ENCODE measurements at places on chromosomes 7 and 10. TPM values are rescaled to one million over a fixed set of nuclear protein-coding genes. Genes with fewer than 3 reads are reported as not detected.
A peak's percentile ranks its signal among the peaks of the same experiment; 100 is the strongest.

Gene ITPRID1
- total RNA-seq: 0.95 TPM

Gene SLC13A1
- not detected for total RNA-seq

Gene GHRHR
- not detected for total RNA-seq

Gene MLXIPL
- 3.0 TPM for total RNA-seq

Gene SPDYE3
- total RNA-seq: not detected

Gene MMS19
- 46.5 TPM for total RNA-seq

GRCh38 chr7:139361523-139361922 lies 1.8 kb downstream of the LUC7L2 start:
- H3K4me1 ChIP-seq: peaks cover 22% of the 10 kb centered on the region
- H3K4me3 ChIP-seq: peak overlapping the region; percentile 91
- H3K27me3 ChIP-seq: no peaks in the 10 kb centered on the region

DNA sequence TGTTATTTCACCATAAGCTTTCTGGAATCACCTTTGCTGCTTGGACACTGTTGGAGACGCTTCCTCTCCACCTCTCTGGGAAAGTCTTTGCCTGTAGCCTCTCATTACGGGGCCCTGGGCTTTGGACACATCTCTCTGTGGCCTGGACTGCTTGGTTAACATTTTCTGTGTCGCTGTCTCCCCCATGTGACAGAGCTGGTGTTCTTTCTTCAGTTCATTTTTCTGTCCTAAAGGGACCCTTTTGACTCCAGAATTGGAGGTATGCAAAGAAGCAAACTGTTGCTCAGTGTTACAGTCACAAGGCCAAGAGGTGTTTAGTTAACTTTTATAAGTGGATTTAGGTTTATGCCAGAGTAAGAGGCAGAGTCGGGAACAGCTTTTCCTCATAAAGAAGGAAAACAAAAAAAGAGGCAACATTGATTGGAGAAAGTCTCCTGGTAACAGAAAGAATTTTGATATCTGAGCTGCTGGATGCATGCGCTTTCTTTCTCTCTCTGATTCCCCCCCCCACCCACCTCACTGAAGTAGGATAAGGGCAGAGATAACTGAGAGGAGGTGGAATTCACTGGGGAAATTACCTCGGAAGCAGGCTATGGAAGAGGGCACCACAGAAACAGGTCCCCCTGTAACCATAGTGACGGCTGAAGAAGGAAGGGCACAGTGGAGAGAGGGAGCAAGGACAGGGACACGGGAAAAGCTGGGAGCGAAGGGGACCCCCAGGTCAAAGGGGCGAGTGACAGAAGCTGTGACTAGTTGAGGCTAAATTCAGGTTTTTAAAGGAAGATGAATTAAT lies 57.8 kb downstream of the LGI1 start:
- peaks cover 71% of the 10 kb centered on the region for H3K27me3 ChIP-seq
- H3K4me1 ChIP-seq: peaks cover 13% of the 10 kb centered on the region
- H3K4me3 ChIP-seq: no peak overlapping the region
- DNase-seq: no peak
- H3K27ac ChIP-seq: no peak overlapping the region

DNA sequence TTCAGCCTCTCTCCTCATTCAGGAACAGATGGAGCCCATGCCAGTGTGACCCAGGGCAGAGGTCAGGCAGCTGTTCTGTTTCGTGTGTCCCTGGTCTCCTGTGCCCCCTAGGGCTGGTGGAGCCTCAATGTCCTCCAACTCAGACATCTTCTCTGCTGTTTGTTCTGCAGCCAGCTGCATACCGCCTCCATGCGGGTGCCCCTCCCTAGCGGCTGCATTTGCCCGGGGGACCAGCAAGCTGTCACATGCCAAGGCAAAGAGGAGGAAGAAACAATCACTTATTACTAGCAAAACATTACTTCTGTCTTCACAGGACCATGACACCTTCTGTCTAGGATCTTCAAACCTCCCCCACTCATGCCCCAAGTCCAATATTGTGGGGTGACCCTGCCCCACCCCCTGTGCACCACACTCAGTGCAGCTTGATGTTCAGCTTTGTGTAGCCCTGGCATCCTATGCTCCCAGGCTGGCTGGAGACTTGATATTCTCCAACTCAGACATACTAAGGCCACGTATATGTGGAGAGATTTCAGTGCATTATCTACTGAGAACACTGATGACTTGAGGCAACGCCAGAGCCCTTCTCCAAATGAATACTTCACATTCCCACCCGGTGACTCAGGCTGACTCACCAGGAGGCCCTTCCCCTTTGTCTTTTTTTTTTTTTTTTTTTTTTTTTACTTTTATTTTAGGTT lies 188.9 kb downstream of the SKIDA1 start:
- H3K36me3 ChIP-seq: peaks cover 14% of the 10 kb centered on the region
- H3K4me1 ChIP-seq: peaks cover 27% of the 10 kb centered on the region
- no peaks in the 10 kb centered on the region for H3K27me3 ChIP-seq
- peak overlapping the region; percentile 62 for H3K4me3 ChIP-seq

GRCh38 chr10:119370111-119370741 lies 162.9 kb downstream of the GRK5 start:
- H3K36me3 ChIP-seq: no peaks in the 10 kb centered on the region
- H3K4me1 ChIP-seq: no peaks in the 10 kb centered on the region
- DNase-seq: no peak

Data from Calu3 (cell line).